ENCODE measurements at places on chromosomes 12 and 14.

GRCh38 chr12:113120670-113121370 is 14.7 kb downstream of the RASAL1 start:
- no peak for DNase-seq

DNA sequence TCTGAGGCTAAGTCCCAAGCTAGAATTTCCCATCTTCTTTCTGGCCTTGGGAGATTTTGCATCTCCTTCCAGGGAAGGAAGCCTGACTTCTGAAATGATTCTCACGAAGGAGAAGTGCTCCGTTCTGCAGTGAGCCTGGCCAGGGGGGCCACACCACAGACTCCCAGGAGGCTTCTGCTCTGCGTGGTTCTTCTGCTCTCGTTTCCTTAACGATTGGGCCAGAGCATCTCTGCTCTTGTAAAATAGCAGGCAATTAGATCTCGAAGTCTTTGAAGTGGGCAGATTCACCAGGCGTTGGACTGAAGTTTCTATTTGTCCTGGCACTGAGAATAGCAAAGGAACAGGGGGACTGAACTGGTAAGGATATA is 6.7 kb upstream of the BATF start:
- DNase-seq = no peak

GRCh38 chr14:97218274-97218673 is 421.1 kb downstream of the VRK1 start:
- no peak for DNase-seq

GRCh38 chr12:28294300-28294699 is 104.0 kb downstream of the CCDC91 start:
- DNase-seq = no peak

DNA sequence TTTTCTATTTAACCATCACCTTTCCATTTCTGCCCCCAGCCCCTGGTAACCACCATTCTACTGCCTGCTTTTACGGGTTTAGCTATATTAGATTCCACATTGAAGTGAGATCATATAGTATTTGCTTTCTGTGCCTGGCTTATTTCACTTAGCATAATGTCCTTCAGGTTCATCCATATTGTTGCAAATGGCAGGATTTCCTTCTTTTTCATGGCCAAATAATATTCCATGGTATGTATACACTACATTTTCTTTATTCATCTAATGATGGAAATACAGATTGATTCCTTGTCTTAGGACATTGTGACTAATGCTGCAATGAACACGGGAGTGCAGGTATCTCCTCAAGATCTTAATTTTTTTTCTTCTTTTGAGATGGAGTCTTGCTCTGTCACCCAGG is 202.2 kb downstream of the APAF1 start:
- no peak for DNase-seq

- DNase-seq = no peak
Observed at GRCh38 chr12:57604992-57605810, 577 bp downstream of the DTX3 start.

- no peak for DNase-seq
Observed at GRCh38 chr14:23159532-23159931, 23.9 kb downstream of the SLC7A8 start.

GRCh38 chr12:16037533-16037932 is 126.4 kb downstream of the DERA start:
- DNase-seq = no peak

DNA sequence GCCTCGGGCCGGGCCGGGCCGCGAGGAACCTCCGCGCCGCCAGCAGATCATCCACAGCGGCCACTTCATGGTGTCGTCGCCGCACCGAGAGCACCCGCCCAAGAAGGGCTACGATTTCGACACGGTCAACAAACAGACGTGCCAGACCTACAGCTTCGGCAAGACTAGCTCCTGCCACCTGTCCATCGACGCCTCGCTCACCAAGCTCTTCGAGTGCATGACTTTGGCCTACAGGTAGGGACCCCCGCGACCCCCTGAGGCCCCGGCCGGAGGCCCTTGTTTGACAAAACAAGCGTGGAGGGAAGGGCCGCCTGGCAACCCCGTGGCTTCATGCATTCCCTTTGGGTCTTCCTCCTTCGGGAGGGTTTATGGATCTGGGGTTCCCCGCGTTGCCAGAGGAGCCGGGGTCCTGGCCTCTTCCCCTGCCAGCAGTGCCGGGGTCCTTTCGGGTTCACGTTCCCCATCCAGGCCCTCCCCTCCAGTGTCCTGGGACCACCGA is 526 bp downstream of the MLXIP start:
- no peak for DNase-seq

- peak; percentile 22 for DNase-seq
Observed at GRCh38 chr12:11553871-11554533, 95.5 kb upstream of the ETV6 start.

GRCh38 chr12:81668475-81668874 is 90.7 kb downstream of the PPFIA2 start:
- no peak for DNase-seq

DNA sequence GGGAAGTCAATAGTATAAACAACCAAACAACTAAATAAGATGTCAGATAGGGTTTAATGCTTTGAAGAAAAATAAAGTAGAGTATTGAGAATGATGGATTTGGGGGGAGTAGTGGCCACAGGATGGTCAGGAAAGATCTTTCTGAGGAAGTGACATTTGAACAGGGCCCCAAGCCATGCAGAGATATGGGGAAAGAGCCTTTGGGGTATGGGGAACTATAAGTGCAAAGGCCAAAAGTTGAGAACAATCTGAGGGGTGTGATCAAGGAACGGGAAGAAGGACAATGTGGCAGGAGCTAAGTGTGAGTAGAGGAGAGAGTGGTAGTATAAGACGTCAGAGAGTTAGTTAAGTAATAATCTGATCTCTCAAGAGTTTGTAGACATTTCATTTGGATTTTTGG is 1.3 kb downstream of the MRPS35 start:
- no peak for DNase-seq

DNA sequence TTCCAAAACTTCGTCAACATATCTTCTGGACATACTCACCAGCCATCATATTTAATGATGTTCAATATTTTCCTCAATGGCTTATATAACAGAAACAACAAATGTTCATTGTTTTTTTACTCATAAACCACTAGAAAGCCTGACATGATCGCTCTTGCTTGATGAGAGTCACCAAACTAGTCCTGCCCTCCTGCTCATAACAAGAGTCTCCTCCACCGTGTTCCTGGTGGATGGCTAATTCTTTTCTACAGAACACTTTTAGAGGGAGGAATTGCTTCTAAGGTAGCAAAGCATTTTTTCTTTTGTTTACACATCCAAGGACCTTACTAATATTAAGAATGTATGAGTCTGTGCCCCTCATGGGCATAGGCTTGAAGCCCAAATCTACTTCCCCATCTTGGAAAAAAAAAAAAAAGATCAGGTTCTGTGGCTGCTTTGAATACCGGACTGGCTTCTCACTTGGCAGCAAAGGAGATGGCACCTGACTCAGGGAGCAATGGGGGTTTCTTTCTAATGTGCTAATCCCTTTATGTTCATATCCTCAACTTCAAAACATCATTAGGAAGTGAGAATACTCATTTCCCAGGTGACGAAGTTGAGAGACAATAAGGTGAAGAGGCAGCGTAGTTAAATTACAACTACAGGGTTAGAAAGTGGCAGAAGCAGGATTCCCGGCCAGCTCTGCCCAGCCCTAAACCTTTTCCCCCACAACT is 188.8 kb downstream of the EPS8 start:
- DNase-seq = no peak

GRCh38 chr14:93245764-93246420 is 38.8 kb downstream of the UBR7 start:
- no peak for DNase-seq

- no peak for DNase-seq
Observed at GRCh38 chr12:131773582-131774221, 54.5 kb upstream of the MMP17 start.

- no peak for DNase-seq
Observed at GRCh38 chr12:7667125-7667524, 1.4 kb upstream of the APOBEC1 start.

- DNase-seq = no peak
Observed at GRCh38 chr14:94113490-94113889, 3.0 kb downstream of the IFI27 start.

DNA sequence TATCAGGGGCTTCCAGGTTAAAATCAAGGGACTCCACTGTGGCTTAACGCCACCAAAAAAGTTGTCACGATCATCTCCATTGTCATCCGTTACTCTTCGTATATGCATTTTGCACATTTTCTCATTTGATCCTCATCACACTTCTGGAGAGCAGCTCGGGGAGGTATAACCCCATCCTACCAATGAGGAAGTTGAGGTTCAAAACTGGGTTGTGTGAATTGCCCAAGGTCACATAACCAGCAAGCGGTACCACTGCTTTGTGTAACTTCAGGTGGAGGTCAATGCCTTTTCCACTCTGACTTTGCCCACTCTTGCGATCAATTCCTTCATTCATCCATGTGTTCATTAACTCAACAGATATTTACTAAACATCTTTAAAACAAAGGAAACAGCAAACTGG is 71.1 kb upstream of the CCND2 start:
- DNase-seq = no peak

GRCh38 chr12:108129017-108129812 is at the start of gene WSCD2:
WSCD2 (plus strand) TSS chr12:108129288; CDS start chr12:108195833, 66,545 bp downstream.
- DNase-seq = no peak

- no peak for DNase-seq
Observed at GRCh38 chr14:48955857-48956256, 630.3 kb downstream of the RPS29 start.

- no peak for DNase-seq
Observed at GRCh38 chr12:30440826-30441602, 254.7 kb downstream of the IPO8 start.

- no peak for DNase-seq
Observed at GRCh38 chr12:87323369-87323768, 705.8 kb downstream of the C12orf50 start.

Data from activated CD4-positive, CD25-positive, alpha-beta regulatory T cell treated with anti-CD3 and anti-CD28 coated beads, Interleukin-2, amount 50 U/mL, for 16 hours (primary cell).